Cardiac septum (tissue), 1 donor: ENCODE measurements at places on chromosomes 11 and 22. TPM values are rescaled to one million over a fixed set of nuclear protein-coding genes. Genes with fewer than 3 reads are reported as not detected.

POU2AF2 gene
- total RNA-seq: not detected

CTSW gene
- 0.83 TPM for total RNA-seq

NPAS4 gene
- total RNA-seq: not detected

IRF7 gene
- total RNA-seq: 9.7 TPM

SLC22A24 gene
- not detected for total RNA-seq
